Pancreas (tissue), 10 donors: ENCODE measurements at places on chromosomes 16 and 17. TPM values are rescaled to one million over a fixed set of nuclear protein-coding genes. Genes with fewer than 3 reads are reported as not detected.

The JPH3 gene
- polyA plus RNA-seq = 0.53 TPM

The ZMYND15 gene
- 3.0 TPM for polyA plus RNA-seq

The HAP1 gene
- 4.2 TPM for polyA plus RNA-seq

The SBK1 gene
- 0.96 TPM for polyA plus RNA-seq

The AIPL1 gene
- not detected for polyA plus RNA-seq

The TAT gene
- 0.14 TPM for polyA plus RNA-seq

DNA sequence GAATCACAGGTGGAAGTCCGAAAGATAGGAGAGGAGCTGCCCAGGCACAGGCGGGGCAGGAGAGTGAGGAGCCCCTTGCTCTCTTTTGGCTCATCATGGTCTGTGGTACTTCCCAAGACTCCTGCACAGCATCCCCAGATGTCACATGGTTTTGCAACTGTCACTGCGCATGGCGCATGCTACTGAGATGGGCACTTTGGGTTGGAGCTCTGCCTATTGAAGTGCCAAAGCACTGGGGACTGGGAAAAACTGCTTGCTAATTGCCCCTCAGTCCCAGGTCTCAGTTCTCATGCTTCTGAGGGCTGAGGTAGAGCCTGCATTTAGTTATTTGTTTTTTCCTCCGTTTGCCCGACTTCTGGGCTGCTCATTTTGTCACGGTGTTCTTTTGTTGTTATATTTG lies 156.8 kb upstream of the CDH13 start:
- no peaks in the 10 kb centered on the region for H3K36me3 ChIP-seq
- H3K27ac ChIP-seq = no peak overlapping the region
- no peak for DNase-seq
- H3K4me1 ChIP-seq = no peaks in the 10 kb centered on the region
- H3K4me3 ChIP-seq = no peak overlapping the region

GRCh38 chr16:1858189-1858865 lies 13.6 kb downstream of the MEIOB start:
- no peak for DNase-seq
- H3K27ac ChIP-seq = no peak overlapping the region
- H3K36me3 ChIP-seq = no peaks in the 10 kb centered on the region
- H3K27me3 ChIP-seq = no peaks in the 10 kb centered on the region

DNA sequence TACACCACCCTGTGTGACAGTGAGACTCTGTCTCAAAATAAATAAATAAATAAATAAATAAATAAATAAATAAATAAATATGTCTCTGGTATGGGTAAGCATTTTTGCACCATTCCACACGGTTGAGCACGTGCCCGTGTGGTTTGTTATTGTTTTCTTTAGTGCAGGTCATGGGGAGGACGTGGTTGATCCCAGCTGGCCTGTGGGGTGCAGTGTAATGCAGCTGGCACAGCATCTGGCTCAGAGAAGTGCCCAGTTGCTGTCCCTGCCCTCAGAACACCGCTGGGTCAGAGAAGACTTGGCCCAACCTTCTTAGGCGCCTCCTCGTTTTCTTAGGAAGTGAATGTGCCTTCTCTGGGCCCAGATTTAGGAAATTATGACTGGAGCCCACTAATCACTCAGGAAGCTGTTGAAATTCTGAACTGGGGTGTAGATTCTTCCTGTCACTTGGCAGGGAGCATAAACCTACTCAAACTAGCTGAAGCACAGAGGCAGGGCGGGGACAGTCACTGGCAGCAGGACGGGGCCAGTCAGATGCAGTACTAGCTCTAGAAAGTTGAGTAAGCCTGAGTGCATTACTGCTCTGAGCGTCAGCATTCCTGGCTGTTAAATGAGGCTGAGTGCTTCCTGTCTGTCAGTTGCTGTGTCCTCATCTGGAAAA lies 85.9 kb downstream of the SNX29 start:
- H3K36me3 ChIP-seq = no peaks in the 10 kb centered on the region
- no peak overlapping the region for H3K27ac ChIP-seq
- no peak overlapping the region for H3K4me3 ChIP-seq
- no peaks in the 10 kb centered on the region for H3K4me1 ChIP-seq

GRCh38 chr17:76873856-76874255 lies 5.7 kb downstream of the MGAT5B start:
- no peak overlapping the region for H3K27ac ChIP-seq
- no peaks in the 10 kb centered on the region for H3K36me3 ChIP-seq
- no peak for DNase-seq
- peaks cover 4% of the 10 kb centered on the region for H3K27me3 ChIP-seq

DNA sequence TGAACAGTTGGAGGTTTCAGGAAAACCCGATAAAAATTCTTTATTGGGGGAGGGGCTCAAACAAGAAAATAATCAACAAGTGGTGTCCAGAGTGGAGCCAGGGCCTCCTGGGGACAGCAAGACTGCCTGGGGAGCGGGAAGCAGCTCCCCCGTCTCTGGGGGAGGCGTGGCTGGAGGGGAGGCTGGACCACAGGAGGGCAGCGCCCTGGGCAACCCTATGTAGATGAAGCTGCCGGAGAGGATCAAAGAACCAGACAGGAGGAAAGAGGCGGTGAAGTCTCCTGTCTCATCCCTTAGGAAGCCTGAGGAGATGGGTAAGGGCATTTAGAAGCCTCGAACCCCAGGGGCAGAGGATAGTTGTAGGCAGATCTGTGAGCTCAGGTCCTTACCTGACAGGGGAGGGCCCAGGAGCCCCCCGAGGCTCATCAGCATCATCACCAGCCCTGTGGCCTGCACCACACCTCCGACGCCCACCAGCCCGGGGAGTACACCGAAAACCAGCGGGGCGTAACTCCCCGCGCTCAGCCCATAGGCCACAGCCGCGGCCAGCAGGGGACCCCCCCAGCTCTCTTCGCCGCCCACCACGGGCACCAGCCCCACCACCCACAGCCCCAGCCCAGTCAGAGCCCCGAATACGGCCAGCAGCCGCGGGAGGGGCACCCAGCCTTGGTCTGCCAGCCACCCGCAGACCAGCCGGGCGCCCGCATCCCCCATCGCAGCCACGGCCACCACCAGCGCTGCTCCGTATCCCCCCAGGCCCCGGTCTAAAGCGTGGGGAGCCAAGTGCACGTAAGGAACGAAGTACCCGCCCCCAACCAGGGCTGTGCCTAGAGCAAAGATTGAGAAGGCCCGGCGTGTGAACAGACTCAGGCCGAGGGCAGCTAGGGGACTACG lies 2.0 kb downstream of the SLC16A11 start:
- H3K36me3 ChIP-seq = no peaks in the 10 kb centered on the region
- H3K4me3 ChIP-seq = no peak overlapping the region
- no peaks in the 10 kb centered on the region for H3K4me1 ChIP-seq
- no peak overlapping the region for H3K27ac ChIP-seq
- no peaks in the 10 kb centered on the region for H3K27me3 ChIP-seq
- DNase-seq = no peak

- no peak overlapping the region for H3K27ac ChIP-seq
- H3K36me3 ChIP-seq = no peaks in the 10 kb centered on the region
- DNase-seq = no peak
- H3K4me3 ChIP-seq = no peak overlapping the region
- no peaks in the 10 kb centered on the region for H3K4me1 ChIP-seq
These were observed 29.9 kb downstream of the SHCBP1 start for GRCh38 chr16:46591257-46591656.

- no peaks in the 10 kb centered on the region for H3K4me1 ChIP-seq
- peak overlapping the region; percentile 53 for H3K27ac ChIP-seq
- peak; percentile 53 for DNase-seq
- peaks cover 6% of the 10 kb centered on the region for H3K36me3 ChIP-seq
These were observed 13.3 kb upstream of the NUDT16L1 start for GRCh38 chr16:4679850-4680636.

DNA sequence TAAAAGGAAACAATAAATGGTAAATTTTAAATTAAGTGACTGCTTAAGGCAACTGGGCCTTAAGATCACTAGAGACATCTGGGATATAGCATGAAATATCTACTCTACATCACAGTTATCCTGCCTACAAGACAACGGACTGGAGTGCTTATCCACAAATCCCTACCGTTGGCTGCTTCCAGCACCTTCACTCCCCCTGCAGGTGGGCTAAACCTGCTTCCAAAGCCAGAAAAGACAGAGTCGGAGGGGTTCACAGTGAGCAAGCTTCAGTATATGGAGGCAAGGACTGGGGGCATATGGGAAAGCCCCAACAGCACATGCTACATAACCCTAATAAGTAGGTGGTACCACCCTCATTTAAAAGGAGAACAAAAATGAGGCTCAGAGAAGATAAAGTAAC lies 45.3 kb downstream of the GRIN2A start:
- no peak overlapping the region for H3K4me3 ChIP-seq
- DNase-seq = no peak
- H3K27ac ChIP-seq = no peak overlapping the region
- no peaks in the 10 kb centered on the region for H3K27me3 ChIP-seq

DNA sequence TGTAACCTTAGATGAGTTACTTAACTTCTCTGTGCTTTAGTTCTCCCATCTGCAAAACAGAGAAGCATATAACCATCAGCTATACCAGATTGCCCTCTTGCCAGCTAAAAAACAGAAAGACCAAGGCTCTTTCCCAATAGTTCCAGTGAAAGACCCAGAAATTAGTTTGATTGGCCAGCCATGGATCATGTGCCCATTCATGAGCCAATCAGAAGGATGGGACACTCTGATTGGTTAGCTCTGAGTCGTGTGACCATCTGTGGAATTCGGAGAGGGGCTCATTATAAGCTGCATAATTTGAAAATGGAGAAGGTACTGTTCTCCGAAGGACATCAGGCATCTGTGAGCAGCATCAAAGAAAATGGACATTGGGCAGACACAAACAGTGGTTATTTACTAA lies 155.2 kb downstream of the ABCC12 start:
- H3K27ac ChIP-seq = no peak overlapping the region
- DNase-seq = no peak
- H3K27me3 ChIP-seq = no peaks in the 10 kb centered on the region
